ENCODE measurements at places on chromosomes 7 and 10.

GRCh38 chr10:110323503-110323902, 18.8 kb upstream of the SMNDC1 start:
- no peak for DNase-seq

- DNase-seq, result no peak
Measured at GRCh38 chr7:17275749-17276671, 22.4 kb upstream of the AHR start.

DNA sequence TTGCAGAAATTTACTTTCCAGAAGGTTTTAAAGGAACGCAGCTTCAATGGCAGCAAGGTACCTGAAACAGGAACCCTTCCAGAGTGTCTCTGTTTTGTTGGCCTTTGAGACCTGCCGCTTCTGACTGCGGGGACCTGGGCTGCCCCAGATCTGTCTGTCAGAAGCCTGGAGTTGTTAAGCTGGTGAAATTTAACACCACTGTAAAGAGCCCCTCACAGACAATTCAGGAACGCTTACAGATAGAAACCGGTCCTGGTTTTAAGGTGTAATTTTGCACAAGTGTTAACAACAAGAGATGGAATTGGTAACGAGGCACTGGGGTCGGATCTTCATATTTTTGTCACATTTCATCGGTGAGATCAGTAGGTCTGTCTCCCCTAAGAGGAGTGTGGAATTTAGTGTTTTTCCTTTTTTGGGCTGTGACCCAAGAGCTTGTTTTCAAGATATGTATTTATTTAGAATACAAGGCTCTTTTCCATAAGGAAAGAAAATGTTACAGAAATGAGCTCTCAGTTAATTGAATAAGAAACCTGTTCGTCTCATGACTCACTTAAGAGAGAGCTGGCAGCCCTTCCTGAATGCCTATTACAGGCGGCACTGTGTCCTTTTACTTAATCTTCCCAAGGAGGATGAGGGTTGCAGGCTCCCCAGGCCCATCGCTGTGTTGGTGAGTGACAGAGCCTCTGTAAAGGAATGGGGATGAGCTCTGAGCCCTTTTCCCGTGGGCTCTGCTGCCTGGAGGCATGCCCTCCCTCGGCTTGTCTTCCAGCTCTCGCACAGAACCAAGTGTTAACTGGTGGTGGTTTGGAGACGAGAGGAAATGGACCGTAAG, 168.7 kb downstream of the CUX1 start:
- no peak for DNase-seq

DNA sequence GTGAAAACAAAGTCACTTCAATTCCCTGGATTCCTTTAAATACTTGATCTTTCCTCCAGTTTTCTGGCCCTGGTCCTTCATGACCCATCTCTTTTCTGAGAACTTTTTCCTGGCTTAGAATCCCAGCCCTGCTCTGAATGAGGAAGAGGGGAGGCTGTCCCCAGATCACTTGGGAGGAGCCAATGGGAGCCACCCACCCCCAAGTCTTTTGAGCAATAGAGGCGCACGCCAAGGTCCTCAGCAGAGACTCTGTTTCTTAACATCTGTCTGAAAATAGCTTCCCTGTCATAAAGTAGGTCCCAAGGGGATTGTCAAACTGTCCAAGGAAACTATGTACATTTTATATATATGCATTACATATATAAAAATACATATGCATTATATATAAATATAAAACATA, 126.8 kb downstream of the ADRA2A start:
- no peak for DNase-seq

- no peak for DNase-seq
Measured at GRCh38 chr7:156002362-156003066, 190.3 kb upstream of the SHH start.

DNA sequence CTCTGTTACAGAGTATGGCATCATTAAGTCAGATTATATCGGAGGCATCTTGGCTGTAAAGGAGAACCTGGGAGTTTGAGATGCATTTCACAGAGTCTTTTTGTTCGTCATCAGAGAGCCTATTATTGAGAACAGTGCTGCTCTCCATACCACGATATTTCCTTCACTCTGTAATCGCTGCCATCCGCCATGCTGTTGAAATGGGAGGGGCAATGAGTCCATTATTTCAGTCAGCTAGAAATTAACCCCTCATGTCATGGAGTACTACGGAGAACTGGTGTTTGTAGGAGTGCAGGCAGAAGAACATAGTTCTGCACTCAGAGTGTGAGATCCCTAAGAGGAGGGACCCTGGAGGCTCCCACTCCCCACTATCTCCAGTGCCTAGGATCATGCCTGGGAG, 59.2 kb downstream of the SLC16A12 start:
- DNase-seq, result no peak

DNA sequence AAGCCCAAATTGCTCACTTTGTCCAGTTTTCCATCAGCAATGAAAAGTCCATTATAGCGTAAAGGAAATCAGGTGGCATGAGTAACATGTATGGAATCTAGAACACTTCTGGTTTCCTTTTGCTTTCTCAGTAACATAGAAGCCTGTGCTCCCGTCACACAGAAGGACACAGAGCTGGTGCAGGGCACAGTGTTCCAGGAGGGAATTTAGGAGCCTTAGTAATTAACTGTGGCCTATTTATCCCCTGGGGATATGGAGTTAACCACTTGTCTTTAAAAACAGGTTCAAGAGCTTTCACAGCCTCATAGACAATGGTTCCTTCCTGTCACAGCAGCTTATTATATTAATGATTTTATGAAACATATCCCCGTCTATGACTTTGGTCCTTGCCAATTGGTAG, 189.9 kb downstream of the NEBL start:
- no peak for DNase-seq

GRCh38 chr10:79052291-79053080, 16.3 kb upstream of the ZMIZ1 start:
- peak; percentile 18 for DNase-seq

DNA sequence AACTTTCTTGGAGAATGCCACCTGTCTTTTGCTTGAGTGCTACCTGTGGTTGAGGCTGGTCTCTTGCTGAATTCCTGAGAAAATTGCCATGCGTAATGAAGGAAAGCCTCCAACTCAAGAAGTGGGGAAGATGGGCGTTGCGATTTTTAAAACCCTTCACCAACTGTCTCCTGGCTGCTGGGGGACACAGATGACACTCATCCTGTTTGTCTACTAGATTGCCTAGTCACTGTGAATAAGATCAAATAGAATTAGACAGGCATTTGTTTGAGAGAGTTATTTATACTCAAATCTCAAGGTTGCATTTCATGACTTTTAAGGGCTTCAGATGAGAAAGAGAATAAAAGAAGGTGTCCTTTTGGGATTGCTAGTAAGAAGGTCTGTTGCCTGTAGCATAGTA, 84.3 kb upstream of the MTPN start:
- no peak for DNase-seq

- DNase-seq, result no peak
Measured at GRCh38 chr7:16739863-16740622, 13.5 kb upstream of the TSPAN13 start.

DNA sequence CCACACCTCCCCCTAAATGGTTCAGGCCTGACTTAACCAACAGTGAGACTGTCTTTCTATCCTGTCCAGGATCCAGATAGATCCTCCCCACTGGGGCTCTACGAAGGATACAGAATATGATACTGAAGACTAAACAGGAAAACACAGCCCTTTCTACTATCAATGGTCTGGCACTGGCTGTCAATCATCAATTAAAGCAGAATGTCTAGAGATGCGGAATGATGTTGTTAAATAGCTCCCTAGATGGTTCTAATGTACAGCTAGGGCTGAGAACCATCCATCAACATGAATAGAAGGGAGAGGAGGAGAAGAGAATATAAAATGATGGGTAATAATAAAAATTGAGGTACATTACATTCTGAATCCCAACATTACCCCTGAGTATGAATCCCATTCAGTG, 314.3 kb upstream of the CELF2 start:
- no peak for DNase-seq

DNA sequence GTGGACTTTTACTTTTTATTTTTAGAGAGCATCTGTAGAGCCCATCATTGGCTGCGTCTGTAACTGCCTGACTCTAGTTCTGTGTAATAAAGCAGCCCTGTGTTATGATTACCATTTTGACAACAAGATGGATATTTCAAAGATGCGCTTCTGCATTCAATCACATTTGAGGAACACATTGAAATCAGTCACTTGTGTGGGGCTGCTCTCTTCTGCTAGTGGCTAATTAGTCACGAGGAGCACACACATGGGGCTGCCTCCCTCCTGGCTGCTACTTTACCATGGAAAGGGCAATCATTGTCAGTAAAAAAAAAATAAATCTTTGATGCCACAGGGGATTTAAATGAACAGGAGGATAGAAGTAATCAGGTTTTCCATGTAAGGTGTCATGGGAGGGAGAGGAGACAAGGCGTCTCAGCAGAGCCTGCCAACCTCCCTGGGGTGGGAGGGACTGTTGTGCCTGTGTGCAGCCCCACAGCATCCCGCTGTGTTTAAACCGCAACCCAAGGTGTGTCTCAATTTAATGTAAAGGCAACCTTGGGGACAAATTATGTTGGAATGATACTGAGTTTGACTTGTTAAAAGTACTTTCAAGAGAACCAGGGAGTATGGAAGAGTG, 205.2 kb upstream of the COBL start:
- no peak for DNase-seq

- DNase-seq, result no peak
Measured at GRCh38 chr7:12747687-12748306, 60.4 kb downstream of the ARL4A start.

DNA sequence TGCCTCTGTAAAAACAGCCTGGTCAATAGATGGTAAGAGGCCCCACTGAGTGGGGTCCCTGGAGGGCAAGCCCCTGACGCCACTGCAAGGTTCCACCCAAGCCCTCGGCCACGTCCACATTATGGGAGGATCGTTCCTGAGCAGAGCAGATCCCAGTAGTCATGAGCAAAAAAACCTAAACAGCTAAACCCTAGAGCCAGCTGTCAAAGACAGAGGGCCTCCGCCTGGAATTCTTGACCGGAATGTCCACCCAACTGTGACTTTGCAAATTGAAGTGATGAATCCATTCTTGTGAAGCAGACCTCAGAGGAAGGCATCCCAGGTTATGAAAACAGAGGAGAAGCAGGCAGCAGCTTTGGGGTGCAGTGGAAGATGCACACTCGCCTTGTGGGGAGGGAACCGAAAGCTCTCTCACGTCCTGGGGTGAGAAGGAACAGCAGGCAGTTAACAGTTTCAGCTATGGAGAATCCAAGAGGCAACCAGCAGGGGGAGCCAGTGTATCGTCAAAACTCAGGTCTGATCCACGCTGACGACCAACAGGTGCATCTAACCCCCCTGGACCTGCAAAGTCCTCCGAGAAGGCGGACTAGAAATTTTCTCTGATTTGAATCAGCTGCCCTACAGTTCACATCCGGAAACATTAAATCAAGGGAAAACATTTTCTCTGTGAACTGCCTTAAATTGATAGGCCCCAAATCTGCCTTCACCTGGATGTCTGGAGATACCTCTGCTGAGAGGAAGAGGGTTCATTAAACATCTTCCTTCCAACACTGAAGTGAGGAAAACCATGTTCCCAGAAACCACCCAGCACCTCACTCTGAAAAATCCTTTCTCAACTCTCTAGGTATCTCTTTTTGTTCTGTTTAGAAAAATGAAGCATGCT, 139.1 kb upstream of the PFKP start:
- peak; percentile 30 for DNase-seq

- DNase-seq, result no peak
Measured at GRCh38 chr10:109973326-109973829, 34.4 kb upstream of the ADD3 start.

- DNase-seq, result no peak
Measured at GRCh38 chr7:22574754-22575520, 74.9 kb upstream of the STEAP1B start.

GRCh38 chr7:118974836-118975235, 750.3 kb downstream of the ANKRD7 start:
- no peak for DNase-seq

GRCh38 chr7:117596134-117596533, 116.3 kb downstream of the CFTR start:
- DNase-seq, result no peak

- peak; percentile 15 for DNase-seq
Measured at GRCh38 chr10:48608279-48608681, 3.4 kb upstream of the ARHGAP22 start.

DNA sequence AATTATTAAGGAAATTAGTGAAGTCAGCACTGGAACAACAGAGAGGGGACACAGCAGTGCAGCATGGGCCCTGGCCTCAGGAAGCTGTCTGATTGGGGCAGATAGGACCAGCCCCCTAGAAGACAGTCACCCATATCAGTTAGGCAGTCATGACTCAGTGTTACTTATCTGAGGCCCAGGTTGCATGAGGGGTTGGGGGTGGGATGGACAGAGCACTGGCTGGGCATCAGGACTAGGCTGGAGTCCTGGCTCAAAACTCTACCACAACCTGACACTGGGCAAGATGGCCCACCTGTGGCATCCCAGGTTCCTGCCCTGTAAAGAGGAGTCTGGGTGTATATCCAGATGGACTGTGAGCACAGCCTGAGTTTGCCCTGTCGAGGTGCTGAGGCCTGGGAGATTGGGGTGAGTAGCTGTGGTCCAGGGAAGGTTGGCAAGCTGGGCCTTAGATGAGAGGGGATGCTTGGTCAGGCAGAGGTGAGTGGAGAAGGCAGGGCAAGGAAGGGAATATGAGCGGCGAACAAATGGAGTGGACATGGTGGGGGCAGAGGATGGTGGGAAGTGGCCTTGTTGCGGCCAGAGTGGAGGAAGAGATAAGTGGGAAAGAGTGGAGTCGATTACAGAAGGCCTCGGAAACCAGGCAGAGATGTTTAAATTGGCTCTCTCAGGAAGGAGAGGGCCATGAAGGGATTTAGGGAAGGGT, 37.5 kb downstream of the HK1 start:
- DNase-seq, result no peak

- DNase-seq, result peak; percentile 65
Measured at GRCh38 chr7:139777948-139778841, at the start of gene HIPK2. Gene HIPK2, minus strand, starts transcription at chr7:139777998. Its CDS starts 375 bp downstream, at chr7:139777623.

GRCh38 chr7:33750177-33750576, 155.2 kb upstream of the BMPER start:
- DNase-seq, result no peak

Measured in CD4-positive, alpha-beta T cell treated with Interleukin-4 for 4 hours (primary cell).